ENCODE measurements at places on chromosomes 4 and X.

- no peak for DNase-seq
Observed at GRCh38 chr4:139889264-139889663, 223.6 kb downstream of the MGST2 start.

- no peak for DNase-seq
Observed at GRCh38 chr4:12881945-12882584, 602.1 kb downstream of the RAB28 start.

DNA sequence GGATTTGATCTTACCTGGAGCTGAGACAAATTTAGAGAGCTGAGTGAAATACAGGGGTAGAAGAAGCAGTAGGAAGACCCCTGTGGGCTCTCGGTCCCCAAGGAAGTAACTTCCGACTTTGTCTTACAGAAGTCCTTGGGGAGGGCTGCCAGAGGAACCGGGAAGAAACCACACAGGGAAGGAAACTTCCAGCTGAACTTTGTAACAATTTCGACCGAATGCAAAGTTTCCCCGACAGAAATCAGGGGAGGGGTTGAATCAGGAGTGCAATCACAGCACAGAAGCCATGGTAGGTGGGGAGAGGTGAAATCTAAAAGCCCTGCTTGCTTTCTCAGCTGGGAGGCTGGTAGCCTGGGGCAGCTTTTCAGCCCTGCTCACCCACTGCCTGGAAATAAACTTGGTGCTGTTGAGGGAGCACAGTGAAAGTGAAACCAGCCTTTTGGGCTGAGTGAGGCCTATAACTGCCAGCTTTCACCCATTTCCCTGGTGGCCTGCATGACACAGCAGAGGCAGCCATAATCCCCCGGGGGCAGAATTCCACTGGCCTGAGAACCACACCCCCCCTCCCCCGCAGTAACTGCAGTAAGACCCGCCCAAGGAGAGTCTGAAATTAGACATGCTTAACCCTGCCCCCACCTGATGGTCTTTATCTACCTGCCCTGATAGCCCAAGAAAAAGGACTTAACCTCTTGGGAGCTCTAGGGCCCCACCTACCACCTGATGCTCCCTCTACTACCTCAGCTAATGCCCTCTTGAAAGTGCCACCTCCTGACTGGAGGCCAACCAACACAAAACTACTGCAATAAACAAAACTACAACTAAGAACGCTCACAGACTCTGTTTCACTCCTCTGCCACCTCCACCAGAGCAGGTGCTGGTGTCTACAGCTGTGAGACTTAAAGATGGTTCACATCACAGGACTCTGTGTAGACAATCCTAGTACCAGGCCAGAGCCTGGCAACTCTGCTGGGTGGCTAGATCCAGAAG is 248.2 kb downstream of the PARM1 start:
- DNase-seq = no peak

- no peak for DNase-seq
Observed at GRCh38 chr4:4990329-4990728, 28.9 kb downstream of the CYTL1 start.

- no peak for DNase-seq
Observed at GRCh38 chrX:30950391-30950790, 61.3 kb upstream of the TAB3 start.

DNA sequence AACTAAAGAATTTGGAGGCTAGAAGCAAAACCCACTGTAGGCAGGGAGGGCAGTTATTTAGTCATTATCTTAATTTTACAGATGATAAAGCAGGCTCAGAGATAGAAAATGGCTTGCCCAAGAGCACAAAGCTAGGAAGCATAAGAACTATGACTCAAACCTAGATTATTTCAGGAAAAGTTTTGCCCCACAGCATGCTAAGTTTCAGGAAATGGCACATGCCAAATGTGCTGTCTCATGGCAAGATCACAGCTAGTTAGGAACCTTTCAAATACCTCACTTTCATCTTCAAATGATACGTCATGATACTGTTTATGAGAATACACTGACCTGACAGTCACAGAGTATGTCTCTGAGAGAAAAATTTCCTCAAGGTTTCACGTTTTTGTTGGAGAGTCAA is 78.5 kb upstream of the SPANXC start:
- DNase-seq = no peak

- no peak for DNase-seq
Observed at GRCh38 chrX:131239057-131239456, 50.0 kb downstream of the IGSF1 start.

GRCh38 chr4:55763996-55764395 is 55.6 kb upstream of the EXOC1L start:
- no peak for DNase-seq

DNA sequence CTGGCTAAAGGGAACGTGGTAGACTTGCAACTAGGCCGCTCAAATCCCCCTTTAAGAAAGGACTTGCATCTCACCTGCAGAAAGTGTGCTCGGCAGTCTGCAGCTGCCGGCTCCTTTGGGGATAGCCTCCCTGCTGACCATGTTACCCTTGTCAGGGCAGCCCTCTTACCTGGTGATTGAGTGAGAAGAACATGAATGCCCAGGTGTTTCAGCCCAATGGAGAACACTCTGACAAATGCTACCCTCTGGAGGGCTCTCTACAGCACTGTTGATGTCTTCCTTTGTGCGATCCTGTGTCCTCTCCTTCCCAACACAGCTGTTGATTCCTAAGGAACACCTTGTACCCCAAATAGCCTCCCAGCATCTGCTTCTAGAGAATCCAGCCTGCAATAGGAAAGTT is 178.7 kb upstream of the LDB2 start:
- DNase-seq = no peak

DNA sequence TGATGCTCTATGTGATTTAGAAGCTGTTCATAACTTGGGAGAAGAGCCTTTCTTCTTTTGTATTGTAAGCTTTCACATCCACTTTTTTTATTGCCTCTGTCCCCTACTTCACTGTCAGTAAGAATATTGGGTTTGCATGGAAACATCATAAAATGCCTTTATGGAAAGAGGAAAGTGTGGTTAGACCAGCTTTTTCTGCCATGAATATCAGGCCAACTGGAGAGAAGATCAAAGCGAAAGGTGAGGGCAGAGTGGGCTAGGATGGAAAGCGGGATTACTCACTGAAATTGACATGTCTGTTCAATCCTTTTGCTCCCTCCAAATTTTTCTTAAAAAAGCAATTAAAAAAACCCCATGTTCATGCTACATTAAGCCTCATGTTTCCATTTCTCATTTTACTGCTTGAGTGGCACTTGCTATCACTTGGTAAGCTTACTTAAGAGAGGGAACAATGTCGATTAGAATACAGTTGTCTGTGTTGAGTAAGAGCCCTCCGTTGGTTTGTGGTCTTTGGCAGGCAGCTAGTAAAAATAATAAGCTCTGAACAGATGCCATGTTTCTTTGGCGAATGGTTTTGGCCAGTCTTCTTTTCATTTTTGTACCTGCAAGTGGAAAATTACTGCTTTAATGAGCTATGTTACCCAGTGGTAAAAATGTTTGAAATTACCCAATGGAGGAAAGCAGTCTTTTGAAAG is 35.9 kb downstream of the SUPT20HL1 start:
- no peak for DNase-seq

GRCh38 chr4:98586962-98587354 is 71.5 kb downstream of the TSPAN5 start:
- DNase-seq = no peak

GRCh38 chr4:159023741-159024140 is 79.1 kb upstream of the RAPGEF2 start:
- DNase-seq = no peak

- no peak for DNase-seq
Observed at GRCh38 chrX:110081740-110082139, 78.8 kb downstream of the TMEM164 start.

DNA sequence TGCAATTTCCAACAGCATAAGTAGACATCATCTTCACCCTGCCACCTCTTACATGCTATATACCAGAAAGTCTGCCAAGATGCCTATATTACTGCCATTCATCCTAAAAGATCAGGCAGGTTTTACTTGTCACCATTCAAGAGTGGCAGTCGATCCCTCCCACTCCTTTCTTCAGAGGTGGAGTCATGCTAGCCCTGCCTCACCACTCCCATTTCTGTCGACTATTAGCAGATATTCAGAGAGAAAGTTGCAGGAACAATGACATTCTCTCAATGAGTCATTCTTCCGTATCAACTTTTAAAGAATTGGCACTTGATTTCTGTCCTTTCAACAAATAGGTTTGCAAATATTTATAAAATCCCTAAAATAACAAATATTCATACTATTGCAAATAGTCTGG is 1060.1 kb downstream of the ADGRL3 start:
- DNase-seq = no peak

- DNase-seq = no peak
Observed at GRCh38 chr4:16682975-16683374, 215.5 kb downstream of the LDB2 start.

- DNase-seq = no peak
Observed at GRCh38 chrX:46831765-46832327, 5.0 kb upstream of the RP2 start.

- DNase-seq = no peak
Observed at GRCh38 chrX:39724544-39724943, 373.2 kb downstream of the BCOR start.

DNA sequence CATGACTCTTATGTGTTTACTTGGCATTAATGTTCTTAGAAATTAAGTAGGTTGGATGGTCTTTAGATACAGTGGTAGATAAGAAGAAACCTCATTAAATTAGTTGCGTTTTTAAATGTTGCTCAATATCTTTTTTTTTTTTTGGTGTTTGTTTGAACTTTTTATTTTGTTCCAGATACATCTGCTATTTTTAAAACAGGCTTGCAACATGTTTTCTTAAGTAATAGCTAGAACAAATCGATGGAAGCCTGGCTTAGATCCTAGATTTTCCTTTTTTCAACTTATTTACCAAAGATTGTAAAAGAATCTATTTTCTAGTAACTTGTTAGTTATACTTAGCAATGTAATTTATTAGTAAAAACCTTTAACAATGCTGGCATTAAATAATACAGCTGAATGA is 9.3 kb downstream of the CNKSR2 start:
- DNase-seq = no peak

- no peak for DNase-seq
Observed at GRCh38 chr4:48495941-48496340, 5.9 kb downstream of the ZAR1 start.

- no peak for DNase-seq
Observed at GRCh38 chr4:31283679-31284078, 563.5 kb downstream of the PCDH7 start.

- DNase-seq = no peak
Observed at GRCh38 chr4:15186149-15186548, 183.9 kb downstream of the CPEB2 start.

DNA sequence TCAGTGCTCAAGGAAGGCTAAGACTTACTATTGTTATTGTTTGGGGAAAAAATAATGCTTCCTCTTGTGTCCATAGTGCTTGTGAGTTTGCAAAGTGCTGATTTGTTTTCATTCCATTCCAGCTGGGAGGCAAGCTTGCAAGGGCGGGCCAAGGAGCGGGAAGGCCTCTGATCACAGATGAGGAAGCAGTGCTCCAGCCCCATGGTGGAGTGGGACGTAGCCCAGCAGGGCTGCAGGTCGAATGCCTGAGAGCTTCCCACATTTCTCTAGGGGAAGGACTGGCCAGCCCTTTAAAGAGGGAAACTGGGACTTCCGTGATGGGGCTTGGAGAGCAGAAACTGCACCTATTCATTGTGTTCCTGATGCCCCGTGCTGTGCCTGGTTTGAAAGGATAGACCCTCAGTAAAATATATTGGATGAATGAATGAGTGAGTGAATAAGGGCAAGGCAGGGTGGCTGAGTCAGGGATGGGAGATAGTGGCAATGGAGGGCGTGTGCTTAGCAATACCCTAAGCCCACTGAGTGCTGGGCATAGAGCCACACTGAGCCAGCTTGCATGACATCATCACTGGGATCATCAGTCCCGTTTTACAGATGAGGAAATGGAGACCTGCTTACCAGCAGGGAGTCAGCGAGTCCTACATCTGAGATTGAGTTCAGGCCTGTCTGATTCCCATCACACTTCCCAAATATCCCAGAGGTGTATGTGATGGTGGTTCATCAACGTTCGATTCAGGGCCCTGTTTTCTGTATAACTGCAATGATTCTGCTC is 17.9 kb upstream of the NSG1 start:
- no peak for DNase-seq

Data from stimulated activated CD8-positive, alpha-beta memory T cell treated with anti-CD3 and anti-CD28 coated beads, Interleukin-7, amount 100 ng/mL, for 24 hours (primary cell).